Posterior vena cava (tissue), 2 donors: ENCODE measurements at places on chromosomes 13 and 19.

DNA sequence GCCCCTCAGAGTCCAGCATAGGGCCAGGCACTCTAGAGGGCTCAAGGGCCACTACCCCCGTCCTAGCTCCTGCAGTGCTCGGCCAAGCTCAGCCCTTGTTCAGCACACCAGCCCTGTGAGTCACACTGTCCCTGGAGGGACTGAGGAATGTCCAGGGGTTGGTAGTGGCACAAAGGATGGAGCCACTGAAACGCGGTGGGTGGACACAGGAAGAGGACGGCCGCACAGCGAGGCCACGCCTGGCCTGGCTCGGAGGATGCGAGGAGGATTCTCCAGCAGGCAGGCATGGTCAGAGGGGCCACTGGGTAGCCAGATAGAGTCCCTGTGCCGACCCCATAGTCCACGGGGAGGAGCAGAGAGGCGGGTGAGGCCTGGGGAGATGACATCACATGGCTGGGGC is 45.7 kb downstream of the C1QTNF9 start:
- DNase-seq = no peak

DNA sequence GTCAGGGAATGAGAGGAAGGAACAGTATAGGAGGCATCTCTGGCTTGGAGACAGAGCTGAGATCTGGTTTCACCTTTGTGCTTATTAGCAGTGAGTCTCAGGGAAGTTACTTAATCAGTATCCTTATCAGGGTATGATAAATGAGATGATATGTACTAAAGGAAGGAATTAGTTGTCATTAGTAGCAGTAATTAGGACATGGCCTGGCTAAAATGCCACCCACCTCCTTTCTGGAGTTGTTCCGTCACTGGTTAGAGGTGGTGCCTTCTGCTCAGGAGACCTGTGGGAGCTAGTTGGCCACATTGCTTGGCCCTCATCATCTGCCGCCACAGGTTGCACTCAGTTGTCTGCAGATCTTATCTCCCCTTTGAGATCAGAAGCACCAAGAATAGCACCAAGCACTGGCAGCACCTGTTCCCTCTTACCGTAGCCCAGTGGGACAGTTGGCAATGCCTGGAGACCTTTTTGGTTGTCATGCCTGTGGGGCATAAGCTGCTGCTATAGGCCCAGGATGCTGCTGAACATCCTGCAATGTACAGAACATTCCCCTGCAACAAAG is 4.7 kb downstream of the GPATCH1 start:
- peak; percentile 18 for DNase-seq

DNA sequence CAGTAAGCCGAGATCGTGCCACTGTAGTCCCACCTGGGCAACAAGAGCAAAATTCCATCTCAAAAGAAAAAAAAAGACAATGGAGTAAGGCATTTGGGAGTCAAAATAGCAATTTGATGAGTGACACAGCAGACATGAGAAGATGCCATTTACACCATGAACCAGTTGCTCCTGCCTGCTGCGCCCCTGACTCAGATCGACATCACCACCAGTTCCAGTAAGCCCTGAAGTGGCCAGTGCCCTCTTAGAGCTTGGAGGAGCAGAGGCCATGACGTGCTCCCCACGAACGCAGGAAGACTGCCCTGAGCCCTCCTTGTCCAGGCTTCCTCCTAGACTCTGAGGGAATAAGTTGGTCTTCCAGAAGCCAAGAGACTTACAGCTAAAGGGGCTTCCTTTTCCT is 339.2 kb downstream of the MYO16 start:
- DNase-seq = no peak

DNA sequence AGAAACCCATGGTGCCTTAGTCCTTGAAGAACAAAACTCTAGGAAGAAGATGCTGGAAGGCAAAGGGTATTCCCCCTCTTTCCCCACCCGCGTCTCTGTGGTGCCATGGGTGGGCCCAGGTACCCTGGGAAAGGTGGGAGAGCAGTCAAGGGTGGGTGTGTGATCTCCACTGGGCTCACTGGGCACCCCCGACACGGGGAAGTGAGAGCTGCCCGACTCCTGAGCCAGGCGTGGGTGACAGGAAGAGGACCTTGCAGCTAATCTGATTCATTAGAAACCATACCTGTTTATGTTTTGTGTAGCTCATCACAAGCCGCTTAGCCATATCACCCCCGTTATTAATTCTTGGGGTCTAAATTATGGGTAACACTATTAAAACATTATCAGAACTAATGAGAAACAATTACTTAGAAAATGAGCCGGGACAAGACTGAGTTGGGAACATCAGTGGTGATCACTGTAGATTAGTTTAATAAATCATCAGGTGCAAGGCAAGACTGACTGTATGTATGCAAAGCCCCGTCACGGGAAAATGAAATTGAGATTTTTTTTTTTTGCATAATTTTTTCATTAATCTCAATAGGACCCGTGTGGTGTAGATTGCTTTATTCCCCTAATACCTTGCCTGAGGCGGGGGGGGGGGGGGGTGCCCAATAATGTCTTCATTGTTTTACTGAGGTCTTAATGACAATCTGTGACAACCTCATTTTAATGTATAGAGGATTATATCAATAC is 77.3 kb downstream of the ZIC5 start:
- no peak for DNase-seq

DNA sequence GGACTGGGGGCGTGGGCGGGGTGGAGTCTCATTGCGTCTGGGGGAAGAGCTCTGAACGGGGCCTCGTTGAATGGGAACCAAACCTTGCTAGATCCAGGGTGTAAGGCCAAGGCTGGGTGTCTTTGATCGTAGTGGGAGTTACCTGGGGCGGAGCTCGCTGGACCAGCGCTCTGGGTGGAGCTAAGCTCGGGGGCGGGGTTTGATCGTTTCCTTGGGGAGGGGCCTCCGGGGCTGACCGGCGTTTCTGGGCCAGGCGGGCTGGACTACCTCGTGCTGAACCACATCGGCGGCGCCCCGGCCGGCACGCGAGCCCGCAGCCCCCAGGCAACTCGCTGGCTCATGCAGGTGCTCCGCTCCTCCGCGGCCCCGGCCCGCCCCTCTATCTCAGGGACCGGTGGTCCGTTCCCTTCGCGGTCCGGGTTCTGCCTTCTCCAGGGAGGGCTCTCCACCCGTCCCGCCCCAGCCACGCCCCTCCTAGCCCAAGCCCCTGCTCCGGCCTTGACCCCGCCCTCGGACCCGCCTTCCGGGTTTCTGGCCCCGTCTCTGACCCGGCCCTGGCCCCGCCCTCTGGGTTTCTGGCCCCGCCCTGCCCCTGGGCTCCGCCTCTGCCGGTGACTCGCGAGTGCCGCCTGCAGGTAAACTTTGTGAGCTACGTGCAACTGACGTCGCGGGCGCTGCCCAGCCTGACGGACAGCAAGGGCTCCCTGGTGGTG is 3.3 kb upstream of the RPL36 start:
- peak; percentile 100 for DNase-seq

GRCh38 chr13:81171065-81171647 is 830.2 kb upstream of the SPRY2 start:
- no peak for DNase-seq

DNA sequence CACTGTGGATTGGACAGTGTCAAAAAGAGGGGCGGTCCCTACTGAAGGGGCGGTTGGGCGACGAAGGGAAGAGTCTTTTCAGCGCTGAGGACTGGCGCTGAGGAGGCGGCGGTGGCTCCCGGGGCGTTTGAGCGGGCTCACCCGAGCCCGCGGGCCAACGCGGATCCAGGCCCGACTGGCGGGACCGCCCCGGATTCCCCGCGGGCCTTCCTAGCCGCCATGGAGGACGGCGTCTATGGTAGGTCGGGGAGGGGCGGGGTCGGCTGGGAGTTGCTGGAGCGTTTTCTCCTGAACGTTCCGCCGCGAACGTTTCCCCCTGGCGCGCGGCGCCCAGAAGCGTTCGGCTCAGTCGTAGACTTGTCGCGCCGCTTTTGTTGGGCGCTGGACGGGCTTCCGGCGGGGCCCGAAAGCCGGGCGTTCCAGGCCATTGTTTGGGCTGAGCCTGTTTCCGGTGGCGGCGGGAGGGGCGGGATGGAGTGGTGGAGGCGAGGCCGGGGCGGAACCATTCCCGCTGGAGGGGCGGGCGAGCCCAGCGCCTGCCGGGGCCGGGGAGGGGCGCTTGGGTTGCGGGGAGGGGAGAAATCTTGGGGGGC is at the start of gene CYTH2:
CYTH2 (plus strand) TSS at position 81 of the 593 bp plus-strand sequence; CDS start at position 220, 139 bp downstream.
- peak; percentile 96 for DNase-seq

GRCh38 chr19:43664018-43664417 is 6.0 kb downstream of the PLAUR start:
- no peak for DNase-seq

DNA sequence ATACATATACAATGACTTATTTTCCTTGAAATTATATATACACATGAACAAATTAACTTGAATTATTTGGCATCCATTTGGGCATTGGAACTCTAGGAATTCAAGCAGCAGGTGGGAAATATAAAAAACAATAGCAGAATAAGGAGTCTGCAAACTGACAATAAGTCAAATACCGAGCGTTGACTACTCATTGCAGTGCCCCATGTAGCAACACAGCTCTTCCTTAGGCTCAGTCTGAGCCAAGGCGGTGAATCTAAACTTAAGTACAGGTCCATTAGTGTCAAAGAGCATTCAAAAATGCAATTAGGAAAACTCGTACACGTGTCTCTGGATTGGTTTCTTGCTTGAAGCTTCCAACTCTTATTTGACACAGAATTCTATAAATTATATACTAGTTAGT is 462.5 kb upstream of the KLF12 start:
- no peak for DNase-seq

- no peak for DNase-seq
Observed at GRCh38 chr19:45558399-45558878, 26.2 kb downstream of the OPA3 start.

DNA sequence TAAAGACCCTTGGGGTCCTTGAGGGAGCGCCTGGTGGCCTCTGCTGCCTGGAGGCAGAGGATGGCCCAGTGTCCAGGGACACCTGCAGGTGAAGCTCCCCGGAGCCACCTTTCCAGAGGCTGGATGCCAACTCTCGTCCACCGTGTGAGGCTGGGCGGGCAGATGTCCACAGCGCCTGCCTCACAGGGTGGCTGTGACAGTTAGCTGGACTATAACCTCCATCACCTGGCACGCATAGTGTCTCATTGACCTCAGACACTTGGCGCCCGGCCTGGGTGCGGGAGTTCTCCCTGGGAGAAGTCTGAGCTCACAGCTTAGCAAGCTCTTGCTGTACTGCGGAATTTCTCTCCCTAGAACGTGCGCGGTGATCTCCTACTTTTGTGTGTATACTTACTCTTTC is 9.8 kb downstream of the BICRA start:
- no peak for DNase-seq

DNA sequence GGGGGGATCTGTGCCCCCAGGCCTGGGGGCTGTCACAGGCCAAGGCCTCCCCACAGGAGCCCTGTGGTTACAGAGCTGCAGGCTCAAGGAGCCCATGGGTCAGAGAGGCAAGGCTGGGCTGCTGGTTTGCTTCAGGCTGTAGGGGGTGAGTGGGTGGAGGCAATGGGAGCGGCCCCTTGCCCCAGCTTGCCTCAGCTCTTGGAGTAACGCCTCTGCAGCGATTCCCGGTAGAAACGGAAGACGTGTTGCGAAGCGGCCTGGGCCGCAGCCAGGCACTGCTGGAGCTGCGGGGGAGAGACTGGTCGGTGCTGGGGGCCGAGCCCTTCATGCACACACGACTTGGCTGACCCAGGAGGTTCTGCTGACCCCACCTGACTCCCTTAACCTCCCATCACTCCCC is 10.1 kb downstream of the TMEM91 start:
- no peak for DNase-seq

- peak; percentile 96 for DNase-seq
Observed at GRCh38 chr19:11164879-11165406, 9.4 kb upstream of the SPC24 start.

DNA sequence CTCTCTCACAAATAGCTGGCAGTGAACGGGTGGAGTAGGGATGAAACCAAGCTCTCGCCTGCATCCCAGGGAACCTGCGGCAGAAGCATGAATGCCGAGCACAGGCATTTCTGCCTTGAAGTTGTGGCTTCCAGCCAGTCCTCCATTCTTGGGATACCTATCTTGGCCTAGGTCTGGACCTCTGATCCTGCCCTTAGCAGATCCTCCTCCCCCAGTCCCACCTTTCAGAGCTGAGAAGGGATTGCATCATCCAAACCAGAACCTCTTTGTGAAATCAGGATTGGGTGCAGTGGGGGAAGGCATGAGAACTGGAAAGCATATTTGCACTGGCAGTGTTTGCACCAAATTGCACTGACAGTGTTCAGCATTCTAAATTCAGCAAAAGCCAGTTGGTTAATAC is 5.8 kb downstream of the ZNF780A start:
- no peak for DNase-seq

- no peak for DNase-seq
Observed at GRCh38 chr19:48117515-48118130, 7.0 kb upstream of the PLA2G4C start.

DNA sequence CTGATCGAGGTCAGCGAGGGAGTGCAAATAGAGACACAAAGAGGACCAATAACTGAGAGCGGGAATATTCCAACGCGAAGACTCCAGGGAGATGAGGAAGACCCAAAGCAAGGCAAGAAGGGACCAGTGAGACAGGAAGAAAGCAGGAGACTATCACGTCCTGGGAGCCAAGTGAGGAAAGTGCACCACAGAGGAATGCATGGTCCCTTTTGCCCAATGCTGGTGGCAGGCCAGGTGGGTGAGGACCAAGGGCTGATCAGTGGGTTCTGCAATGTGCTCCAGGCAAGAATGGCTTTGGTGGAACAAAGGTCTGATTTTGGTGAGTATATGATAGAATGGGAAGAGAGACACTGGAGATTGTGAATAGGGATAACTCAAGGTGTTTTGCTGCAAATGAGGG is 25.4 kb downstream of the CHST8 start:
- no peak for DNase-seq

- DNase-seq = no peak
Observed at GRCh38 chr19:54253331-54254194, 3.5 kb downstream of the LILRB5 start.

- DNase-seq = peak; percentile 53
Observed at GRCh38 chr19:49939721-49940481, 10.6 kb upstream of the NUP62 start.

GRCh38 chr13:99980201-99980823 is 1.3 kb upstream of the ZIC2 start:
- peak; percentile 85 for DNase-seq

DNA sequence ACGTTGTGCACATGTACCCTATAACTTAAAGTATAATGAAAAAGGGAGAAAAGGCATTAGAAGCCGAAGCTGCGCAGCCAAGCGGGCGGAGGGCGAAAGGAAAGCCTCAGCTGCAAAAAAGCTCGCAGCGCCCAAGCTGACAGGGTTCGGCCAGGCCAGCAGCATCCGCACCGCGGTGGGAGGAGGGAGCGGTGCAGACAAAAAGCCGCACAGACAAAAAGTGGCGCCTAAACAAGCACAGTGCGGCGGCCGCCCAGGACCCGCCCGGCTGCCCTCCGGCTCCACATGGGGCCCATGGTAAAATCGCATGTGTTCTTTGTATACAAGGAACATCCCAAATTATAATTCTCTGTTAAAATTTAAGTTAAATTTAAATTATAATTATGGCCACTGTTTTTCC is 42.4 kb downstream of the PSG3 start:
- DNase-seq = no peak

- DNase-seq = no peak
Observed at GRCh38 chr13:71828117-71828516, 38.9 kb downstream of the DACH1 start.

- no peak for DNase-seq
Observed at GRCh38 chr19:42553292-42554045, 25.2 kb upstream of the CEACAM1 start.
